ENCODE measurements at places on chromosomes 2 and 18.

DNA sequence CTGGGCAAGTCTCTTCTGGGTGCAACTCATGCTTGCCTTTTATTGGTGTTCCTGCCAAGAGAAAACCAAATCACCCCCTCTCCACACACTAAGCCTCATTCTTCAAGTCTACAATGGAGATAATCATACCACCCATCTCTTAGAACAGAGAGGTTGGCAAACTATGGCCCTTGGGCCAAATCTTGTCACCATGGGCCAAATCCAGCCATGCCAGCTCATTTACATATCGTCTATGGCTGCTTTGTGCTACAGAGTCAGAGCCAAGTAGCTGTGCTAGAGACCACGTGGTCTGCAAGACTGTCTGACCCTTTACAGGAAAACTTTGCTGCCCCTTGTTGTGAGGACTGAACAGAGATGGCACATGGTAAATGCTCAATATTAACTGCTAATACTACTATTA, 270.3 kb upstream of the PARD3B start:
- no peak for DNase-seq

DNA sequence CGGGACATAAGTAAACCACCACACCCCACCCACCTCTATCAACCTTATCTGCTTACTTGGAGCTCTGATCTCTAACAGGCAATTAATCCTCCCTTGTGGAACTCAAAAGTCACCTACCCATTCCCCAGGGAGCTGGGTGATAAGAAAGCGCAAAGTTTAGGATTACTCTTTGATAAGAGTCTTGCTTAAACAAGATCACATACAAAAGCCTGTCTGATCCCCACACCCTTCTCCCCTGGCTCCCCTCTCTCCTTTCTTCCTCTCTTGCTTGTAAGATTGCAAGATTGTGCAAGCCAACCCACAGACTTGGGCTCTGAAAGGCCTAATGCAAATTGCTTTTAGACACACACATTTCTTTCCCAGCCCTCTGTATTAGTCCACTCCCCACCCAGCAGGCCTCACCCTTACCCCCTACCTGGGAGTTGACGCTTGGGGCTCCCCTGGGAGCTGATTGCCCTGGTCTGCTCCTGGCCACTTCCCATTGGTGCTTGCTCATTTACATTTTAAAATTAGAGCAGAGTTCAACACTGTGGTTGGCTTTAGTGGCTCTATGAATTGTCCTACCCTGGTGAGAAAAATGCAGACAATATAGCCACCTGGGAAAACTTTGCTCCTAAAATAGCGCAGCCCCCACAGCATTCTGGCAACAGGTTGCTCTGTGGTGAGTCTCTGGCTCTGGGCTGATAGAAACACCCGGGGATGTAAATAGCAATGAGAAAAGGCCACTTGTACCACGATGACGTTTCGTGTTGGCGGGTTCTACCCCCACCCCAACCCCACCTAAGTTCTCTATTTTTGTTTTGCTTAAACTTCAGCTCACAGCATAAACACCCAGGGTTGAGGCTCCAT, 92.8 kb upstream of the MSH2 start:
- DNase-seq = no peak

GRCh38 chr18:36476433-36476832, 178.9 kb downstream of the FHOD3 start:
- DNase-seq = no peak

DNA sequence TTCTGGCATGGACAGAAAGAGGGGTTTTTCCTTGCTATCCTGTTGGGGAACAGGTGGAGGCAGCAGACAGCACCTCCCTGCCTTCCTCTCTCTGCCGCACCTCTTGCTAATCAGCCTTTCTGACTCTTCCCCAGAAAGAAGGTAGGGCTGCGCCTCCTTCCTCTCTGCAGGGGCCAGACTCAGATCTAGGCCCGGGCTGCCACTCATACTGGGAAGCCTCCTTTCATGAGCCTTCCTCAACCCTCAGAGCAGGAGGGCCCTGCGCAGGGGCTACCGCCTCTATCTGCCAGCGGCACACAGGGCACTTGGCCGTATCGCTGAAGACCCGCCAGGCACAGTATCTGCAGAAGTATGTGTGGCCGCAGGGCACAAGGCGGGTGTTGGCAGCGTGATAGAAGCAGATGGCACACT, 7.1 kb downstream of the NEURL3 start:
- no peak for DNase-seq

DNA sequence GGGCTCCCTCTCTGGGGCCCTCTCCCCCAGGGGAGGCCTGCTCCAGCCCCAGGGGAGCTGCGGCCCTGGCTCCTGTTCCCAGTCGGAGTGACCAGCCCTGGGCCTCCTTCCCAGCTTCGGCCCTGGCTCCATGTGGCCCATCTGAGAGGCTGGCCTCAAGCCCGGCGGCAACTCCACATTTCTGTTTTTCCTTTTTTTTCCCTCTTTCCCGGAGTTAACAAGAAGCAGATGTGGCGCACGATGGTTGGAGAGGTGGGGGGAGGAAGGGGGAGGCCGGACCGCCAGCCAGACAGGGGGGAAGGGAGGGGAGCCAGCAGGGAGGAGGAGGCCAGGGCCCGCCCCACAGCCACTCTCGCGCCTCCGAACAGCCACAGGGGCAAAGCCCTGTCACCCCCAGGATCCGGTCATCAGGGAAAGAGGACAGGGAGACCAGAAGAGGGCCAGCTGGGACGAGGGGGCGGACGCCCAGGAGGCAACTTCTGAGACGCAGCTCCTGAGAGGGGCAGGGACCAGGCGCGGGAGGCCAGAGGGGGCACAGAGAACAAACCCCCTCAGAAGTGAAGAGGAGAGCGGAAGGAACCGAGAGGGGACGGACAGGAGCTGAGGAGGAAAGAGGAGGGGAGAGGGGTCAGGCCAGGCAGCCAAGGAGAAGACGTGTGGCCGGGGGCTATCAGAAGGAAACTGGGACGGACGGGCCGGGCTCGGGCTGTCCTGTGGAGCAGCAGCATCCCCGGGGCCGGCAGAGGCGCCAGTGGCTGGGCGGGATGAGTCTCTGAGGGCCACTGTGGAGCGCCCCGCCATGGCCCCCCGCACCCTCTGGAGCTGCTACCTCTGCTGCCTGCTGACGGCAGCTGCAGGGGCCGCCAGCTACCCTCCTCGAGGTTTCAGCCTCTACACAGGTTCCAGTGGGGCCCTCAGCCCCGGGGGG, at the start of gene EMILIN1:
TSS of gene EMILIN1 (plus strand) at position 349 of the 928 bp plus-strand sequence. CDS start at position 800, 451 bp downstream.
- DNase-seq = no peak

- no peak for DNase-seq
Measured at GRCh38 chr2:33577084-33577483, 22.0 kb downstream of the FAM98A start.

- DNase-seq = no peak
Measured at GRCh38 chr2:40545645-40546044, 93.8 kb upstream of the SLC8A1 start.

- no peak for DNase-seq
Measured at GRCh38 chr2:126866451-126866850, 32.2 kb upstream of the TEX51 start.

DNA sequence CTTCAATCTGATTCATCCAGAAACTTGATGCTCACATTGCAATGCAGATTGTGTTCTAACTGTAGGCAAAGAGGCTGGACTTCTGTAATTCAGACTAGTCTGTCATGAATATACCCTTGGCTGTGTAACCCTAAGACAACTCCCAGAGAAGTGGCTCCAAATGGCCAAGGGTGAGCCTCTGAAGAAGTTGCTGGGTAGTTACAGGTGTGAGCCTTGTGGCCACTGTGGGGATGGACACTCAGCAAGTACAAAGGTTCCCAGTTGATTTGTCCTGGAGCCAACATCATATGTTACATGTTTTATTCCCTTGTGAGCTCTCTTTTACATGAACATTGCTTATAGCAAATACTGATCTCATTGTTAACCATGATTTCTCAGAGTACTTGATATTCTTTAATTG, 94.8 kb upstream of the KCNJ3 start:
- DNase-seq = no peak

DNA sequence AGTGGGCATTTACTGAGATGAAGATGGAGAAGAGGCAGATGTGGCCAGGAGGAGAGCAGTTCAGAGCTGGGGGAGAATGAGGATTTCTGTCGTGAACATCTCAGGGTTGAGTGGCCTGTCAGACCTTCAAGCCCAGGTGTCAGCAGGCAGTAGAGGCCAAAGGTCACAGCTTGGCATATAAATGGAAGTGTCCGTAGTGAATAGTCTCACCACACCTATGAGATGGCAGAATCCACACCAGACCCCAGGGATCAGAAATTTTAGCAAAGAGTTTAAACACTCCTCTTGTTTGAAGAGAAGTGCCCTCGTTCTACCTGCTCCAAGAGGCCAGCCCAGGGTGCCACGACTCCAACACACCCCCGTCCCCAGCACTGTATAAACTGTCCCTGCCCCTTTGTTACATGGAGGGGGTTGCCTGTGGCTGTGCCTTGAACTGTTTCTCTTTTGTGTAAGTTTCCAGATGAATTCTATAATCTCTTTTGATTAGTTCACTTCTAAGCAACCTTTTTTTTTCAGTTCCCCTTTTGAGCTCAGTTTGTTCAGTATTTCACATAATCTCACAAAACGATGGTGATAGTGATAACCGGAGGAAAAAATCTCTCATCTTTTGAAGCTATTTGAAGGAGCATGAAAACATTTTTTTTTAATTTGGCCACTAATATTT, 69.0 kb upstream of the TTC39C start:
- DNase-seq = no peak

DNA sequence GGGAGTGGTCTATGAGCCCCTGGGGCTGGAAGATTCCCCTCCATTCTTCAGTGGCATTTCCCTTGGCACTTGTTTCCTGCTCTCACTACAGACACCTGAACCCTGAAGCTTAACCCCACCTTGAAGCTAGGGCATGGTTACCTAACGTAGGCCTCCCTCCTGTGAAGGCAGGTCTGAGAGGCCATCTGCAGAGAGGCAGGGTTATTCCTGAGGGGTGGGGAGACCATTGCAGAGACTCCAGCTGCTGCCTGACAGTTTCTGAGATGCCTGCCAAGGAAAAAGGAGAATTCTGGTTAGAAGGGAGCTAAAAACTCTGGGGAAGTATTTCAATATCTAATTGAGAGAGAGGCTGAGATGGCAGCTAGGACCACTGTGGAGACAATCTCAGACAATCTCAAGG, 119.3 kb upstream of the NDUFV2 start:
- no peak for DNase-seq

- no peak for DNase-seq
Measured at GRCh38 chr2:151627353-151627752, 106.9 kb downstream of the NEB start.

DNA sequence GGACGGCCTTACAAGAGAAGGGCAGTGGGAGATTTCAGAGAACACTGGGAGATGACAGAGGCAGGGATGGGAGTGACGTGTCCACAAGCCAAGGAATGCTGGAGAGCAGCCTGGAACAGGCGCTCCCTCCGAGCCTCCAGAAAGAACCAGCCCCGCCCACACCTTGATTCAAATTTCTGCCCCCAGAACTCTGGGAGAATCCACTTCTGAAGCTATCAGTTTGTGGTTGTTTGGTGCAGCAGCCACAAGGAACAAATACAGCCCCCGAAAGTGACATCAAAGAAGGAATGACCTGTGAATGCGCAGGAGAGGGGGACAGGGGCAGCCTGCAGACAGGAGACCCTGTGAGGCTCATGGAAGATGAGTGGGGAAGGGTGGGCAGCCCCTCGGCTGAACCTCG, 67.3 kb downstream of the TWIST2 start:
- DNase-seq = no peak

GRCh38 chr18:24118750-24119577, 19.9 kb upstream of the CABYR start:
- peak; percentile 69 for DNase-seq

DNA sequence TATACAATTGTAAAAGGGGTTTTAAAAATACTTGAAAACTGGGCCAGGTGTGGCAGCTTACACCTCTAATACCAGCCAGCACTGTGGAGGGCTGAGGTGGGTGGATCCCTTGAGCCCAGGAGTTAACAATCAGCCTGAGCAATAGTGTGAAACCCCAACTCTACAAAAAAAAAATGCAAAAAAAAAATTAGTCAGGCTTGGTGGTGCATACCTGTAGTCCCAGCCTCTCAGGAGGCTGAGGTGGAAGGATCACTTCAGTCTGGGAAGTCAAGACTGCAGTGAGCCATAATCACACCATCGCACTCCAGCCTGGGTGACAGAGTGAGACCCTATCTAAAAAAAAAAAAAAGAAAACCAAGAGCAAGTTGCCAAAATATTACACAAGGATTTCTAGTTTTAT, 182.7 kb downstream of the UBE2E3 start:
- DNase-seq = no peak

GRCh38 chr2:190948671-190949070, 65.3 kb downstream of the STAT1 start:
- DNase-seq = no peak

GRCh38 chr18:73980289-73980979, 167.2 kb downstream of the FBXO15 start:
- no peak for DNase-seq

DNA sequence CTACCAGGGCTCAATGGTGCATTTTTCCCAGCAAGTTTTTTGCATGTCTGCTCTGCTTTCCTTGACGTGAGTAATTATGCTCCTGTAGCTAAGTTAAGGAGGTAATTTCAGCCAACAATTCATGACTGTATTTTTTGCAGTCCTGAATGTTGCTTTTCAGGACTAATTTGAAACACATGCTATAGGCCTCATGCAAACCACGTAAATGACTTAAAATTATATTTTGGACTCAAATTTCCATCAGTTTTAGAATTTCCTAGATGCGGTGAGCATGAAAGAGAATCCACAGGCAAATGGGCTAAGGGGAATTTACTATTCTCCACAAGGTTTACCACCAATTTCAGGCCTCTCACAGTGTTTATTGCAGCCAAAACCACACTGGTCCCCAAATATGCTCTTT, 589.9 kb upstream of the LRRTM1 start:
- no peak for DNase-seq

DNA sequence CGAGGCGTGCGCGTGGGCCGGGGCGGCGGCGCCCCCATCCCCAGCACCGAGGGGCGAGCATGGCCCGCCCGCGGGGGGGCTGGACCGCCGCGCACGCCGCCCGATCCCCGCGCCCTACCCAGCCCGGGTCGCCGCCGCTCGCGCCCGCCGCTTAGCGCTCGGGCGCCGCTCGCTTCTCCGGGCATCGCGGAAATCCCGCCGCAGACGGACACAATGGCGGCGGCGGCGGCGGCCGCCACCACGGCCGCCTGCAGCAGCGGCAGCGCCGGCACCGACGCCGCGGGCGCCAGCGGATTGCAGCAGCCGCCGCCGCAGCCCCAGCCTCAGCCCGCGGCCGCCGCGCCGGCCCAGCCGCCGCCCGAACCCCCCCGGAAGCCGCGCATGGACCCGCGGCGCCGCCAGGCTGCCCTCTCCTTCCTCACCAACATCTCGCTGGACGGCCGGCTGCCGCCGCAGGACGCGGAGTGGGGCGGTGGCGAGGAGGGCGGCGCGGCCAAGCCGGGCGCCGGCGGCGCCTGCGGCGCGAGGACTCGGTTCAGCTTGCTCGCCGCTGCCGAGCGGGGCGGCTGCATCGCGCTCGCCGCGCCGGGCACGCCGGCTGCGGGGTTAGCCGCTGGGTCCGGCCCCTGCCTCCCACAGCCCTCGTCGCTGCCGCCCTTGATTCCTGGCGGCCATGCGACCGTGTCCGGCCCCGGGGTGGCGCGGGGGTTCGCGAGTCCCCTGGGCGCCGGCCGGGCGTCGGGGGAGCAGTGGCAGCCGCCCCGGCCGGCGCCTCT, 453 bp downstream of the CABLES1 start:
- no peak for DNase-seq
